ENCODE measurements at places on chromosomes 13 and 19.

DNA sequence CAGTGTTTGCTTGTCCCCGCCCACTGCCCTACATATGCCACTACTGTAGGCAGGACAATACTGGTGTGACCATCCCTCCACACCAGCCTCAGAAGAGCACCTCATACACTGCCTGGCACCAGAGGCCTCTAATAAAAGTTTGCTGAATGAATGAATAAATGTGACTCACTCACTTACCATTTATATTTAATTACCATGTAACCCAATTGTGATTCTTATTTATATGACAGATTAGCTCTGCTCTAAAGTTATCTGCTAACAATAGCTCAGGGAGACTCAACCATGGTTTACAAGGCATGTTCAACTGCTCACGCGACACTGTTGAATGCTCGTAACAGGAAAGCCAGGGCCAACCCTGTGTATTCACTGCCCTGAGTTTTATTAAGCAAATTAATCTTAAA lies 66.0 kb upstream of the DOCK9 start:
- no peak for DNase-seq

DNA sequence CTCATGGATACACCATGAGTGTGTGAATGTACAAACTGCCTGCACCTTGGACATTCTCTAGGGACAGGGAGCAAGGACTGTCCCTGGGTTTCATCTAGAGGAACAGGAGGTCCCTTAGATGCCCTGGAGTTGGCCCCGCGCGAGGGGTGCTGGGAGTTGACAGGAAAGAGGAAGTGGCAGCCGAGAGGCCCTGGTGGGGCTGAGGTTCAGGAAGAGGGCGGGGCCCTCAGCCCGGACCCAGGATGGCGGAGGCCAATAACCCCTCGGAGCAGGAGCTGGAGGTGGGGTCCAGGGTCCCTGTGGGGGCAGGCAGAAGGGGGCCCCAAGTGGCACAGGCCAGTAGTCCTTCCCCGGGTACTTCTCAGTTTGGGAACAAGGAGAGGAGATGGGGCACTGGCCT lies 6.9 kb downstream of the PKN1 start:
- DNase-seq: peak; percentile 81

DNA sequence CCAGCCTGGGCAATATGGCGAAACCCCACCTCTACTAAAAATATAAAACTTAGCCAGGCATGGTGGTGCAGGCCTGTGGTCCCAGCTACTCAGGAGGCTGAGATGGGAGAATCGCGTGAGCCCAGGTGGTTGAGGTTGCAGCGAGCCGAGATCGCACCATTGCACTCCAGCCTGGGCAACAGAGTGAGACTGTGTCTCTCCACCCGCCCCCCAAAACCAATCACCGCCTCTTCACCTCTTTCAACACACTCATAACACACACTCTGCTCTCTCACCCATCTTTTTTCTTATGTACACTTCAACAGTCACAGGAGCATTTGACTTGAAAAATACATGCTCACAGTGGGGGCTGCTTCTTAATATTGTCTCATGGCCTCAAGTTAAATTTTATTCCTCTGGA lies 76.8 kb downstream of the ESD start:
- DNase-seq: no peak

DNA sequence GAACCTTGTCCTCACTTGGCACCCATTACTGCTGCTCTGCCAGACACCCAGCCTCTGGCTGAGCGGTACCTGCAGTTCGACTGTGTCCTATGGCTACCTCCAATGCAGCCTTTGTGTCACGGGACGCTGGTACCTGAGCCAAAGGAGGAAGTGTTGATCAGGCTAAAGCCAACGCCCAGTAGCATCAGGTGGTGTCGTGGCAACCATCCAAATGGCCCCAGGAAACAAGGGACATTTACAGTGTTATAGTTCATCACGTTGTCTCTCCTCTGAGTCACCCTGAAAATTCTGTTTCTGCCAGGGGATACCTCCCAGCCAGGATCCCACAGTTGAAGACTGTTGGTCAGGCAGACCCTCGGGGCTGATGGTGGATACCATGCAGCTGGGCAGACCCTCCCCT lies 10.1 kb downstream of the RHPN2 start:
- DNase-seq: no peak

GRCh38 chr13:62767473-62767872 lies 1351.8 kb upstream of the PCDH20 start:
- no peak for DNase-seq

DNA sequence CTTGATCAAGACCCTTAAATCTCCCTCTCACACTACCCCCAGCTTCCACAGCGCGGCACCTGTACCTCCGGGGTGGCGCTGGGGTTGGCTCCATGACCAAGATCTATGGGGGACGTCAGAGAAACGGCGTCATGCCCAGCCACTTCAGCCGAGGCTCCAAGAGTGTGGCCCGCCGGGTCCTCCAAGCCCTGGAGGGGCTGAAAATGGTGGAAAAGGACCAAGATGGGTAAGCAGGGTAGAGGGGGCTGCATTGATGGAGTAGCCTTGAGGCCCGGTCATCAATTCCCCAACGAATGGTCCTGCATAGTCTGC lies 8.1 kb upstream of the CD79A start:
- DNase-seq: no peak

GRCh38 chr19:54518844-54519243 lies 16.2 kb downstream of the LAIR2 start:
- no peak for DNase-seq

- DNase-seq: no peak
These were observed 767.9 kb upstream of the SLITRK6 start for GRCh38 chr13:86567119-86567518.

- DNase-seq: no peak
These were observed 16.3 kb upstream of the PARP4 start for GRCh38 chr13:24528816-24529398.

DNA sequence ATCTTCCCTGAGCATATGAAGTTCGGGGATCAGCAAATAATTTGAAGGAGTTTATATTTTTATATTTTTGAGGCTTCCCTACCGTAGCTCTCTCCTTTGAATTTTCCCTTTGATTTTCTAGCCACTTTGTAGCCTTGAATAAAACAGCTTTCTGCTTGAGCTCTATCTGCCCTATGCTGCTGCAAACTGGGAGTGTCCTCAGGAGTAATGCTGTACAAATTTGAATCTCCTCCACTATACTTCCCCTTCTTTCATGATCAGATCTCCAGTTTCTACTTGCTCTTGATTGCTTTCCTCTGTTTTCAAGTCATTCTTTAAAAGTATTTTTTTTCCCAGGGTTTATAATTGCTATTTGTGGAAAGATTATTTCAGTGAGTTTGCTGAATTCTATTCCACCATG lies 14.6 kb downstream of the PDS5B start:
- no peak for DNase-seq

DNA sequence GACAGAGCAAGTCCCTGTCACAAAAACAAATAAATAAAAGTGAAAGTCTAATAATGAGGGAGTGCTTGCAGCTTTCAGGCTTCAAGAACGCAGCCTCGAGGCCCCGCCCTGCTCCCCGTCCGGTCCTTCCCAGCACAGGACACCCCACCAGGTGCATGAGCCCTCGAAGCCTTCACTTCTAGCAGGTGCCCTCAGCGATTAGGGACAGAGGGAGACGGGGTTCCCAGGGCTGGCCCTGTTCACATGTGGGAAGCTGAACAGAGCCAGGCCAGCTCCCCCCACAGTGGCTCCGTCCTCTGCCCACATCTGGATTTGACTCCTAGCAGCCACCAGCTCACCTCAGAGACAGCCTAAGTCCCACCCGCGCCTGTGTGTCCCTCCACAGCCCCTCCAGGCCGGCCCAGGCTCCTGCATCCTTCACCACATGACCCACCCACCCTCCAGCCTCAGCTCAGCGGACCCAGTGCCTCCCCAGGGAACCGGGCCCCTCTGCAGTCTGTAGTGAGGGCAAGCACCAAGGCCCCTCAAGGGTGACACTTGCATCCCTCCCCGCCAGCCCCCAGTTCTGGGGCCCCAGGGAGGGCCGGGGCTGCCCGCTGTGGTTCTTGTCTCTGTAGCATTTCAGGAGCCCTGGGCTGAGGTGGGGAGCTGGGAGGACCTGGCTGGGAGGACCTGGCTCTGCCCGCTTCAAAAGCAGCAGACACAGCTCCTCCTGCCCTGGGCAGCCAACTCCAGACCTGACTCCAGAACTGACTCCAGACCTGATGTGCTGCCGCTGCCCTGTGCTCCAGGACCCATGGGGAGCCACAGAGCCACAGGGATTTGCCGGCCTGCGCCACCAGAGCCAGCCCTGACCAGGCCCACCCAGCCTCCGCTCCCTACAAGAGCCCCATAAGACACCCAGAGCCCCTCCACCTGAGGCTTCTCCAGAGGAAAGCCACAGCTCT lies 27.2 kb downstream of the GPX4 start:
- DNase-seq: no peak

DNA sequence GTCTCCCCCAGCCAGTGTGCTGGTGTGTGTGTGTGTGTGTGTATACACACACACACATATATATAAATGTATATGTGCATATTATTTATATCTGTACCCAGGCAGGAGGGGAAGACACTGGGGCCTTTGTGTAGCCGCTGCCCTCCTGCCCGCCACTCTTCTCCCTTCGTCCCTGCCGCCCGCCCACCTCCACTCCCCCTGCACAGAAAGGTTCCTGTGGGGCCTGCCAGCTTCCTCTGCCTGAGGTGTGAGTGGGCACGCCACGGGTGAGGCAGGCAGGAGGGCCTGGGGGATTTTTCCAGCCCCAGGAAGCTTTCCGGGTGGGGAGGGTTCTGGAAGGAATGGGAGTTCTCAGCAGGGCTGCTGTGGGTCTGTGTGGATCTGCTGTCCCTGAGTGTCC lies 6.9 kb downstream of the IRF2BP1 start:
- no peak for DNase-seq

DNA sequence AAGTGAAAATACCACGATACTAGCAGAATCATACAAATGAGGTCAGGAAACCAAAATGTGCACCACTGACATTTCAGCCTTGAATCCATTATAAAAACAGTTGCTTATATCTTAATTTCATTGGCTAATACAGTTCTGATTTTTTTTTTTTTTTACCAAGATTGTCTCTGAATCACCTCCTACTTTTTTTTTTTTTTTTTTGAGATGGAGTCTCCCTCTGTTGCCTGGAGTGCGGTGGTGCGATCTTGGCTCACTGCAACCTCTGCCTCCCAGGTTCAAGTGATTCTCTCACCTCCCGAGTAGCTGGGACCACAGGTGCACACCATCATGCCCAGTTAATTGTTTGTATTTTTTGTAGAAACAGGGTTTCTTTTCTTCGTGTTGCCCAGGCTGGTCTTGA lies 270.2 kb downstream of the LMO7 start:
- DNase-seq: no peak

DNA sequence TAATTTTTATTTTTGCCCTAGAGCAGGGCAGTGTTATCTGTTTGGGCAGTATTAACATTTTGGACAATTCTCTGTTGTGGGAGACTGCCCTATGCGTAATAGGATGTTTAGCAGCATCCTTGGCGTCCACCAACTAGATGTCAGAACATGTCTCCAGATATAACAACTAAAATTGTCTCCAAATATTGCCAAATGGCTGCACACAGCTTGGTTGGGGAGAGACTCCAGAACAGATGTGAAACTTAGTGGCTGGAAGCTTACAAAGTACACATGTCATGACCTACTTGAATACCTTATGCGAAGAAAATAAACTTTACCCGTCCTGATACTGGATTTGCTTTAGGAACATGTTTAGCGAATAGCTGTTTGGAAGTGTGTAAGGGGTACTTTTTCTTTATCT lies 123.0 kb downstream of the GGACT start:
- DNase-seq: no peak

DNA sequence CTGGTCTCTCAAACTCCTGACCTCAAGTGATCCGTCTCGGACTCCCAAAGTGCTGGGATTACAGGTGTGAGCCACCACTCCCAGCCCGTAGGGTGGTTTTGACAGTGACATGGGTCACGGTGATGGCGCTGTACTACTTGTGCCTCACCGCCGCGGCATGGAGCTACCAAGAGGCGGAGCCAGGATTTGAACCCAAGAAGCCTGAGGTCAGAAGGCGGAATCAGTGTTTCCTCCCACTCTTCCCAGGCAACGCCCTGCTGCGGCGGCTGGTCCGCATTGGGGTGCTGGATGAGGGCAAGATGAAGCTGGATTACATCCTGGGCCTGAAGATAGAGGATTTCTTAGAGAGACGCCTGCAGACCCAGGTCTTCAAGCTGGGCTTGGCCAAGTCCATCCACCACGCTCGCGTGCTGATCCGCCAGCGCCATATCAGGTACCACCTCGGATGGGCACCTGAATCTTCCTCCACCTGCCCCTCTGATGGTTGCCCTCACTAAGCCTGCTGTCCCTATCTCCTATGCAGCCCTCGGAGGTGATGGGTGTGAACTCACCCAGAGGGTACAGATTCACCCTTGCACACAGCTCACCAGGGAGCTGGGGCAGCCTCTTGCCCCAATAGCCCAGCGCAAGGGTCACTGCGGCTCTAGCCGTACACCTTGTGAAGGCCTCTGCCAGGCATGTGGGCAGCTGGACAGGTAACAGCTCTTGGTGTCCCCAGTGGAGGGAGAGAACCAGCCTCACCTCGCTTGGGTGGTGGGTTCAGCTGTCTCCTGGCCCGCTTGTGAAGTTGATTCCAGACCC lies 5.6 kb downstream of the RPS9 start:
- DNase-seq: no peak

- no peak for DNase-seq
These were observed 4.3 kb upstream of the FBXO17 start for GRCh38 chr19:38979812-38980211.

GRCh38 chr19:29675120-29675649 lies 9.9 kb downstream of the PLEKHF1 start:
- no peak for DNase-seq

DNA sequence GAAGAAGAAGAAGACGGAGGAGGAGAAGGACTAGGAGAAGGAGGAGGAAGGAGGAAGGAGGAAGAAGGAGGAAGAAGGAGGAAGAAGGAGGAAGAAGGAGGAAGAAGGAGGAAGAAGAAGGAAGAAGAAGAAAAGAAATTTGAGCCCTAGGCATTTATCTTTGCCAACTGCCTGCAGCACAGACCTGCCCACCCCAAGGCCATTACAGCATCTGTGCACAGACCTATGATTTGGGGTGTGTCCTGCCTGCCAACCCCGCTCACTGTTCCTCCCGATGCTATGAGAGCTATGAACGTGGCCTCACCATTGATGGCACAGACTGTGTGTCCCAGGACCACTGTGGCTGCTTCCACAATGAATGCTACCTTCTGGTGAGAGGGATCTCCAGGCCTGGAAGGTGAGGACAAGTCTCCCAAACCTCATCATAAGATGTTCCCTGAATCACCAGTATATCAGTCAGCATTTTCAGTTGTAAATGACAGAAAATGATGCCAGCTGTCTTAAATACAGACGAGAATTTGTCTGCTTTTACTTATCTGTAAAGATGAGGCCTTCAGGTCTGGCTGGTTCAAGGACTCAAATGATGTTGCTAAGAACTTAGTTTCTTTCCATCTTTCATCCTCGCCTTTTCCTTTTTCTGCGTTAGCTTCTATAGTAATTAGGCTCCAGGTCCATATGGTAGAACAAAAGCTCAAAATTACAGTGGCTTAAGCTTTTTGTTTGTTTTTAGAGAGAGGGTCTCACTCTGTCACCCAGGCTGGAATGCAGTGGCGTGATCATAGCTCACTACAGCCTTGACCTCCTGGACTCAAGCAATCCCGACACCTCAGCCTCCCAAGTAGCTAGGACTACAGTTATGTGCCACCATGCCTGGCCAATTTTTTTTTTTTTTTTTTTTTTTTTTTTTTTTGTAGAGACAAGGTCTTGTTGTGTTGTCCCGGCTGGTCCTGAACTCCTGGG lies 3.9 kb upstream of the SDHAF1 start:
- DNase-seq: no peak
